ENCODE measurements at places on chromosomes 12 and 14.

GRCh38 chr14:38743966-38744584, 359.0 kb downstream of the SEC23A start:
- no peak for DNase-seq

GRCh38 chr12:66598079-66598478, 80.8 kb downstream of the GRIP1 start:
- no peak for DNase-seq

DNA sequence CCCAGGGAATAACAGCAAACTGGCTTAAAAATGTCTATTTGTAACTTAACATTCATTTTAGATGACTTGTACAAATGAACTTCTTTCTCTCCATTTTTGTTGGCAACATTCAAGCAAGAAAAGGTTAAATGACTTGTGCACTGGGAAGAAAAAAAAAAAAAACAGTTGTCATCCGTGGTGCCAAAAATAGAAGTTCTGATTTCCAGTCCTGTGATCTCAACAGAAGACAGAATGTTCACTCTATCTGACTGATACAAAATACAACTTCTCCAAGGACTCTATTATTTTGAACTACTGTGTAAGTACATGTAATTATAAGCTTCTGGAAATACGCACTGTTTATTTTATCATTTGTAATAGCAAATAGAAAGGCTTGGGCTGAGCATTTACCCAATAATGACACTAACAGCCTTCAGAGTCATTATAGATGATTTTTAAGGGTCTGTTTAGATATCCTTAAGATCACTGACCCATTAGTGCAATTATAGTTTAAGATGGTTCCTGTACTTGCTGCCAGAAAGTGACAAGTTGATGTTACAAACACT, 59.9 kb downstream of the LIN7A start:
- no peak for DNase-seq

GRCh38 chr14:96136371-96137005, 68.2 kb upstream of the BDKRB2 start:
- no peak for DNase-seq

DNA sequence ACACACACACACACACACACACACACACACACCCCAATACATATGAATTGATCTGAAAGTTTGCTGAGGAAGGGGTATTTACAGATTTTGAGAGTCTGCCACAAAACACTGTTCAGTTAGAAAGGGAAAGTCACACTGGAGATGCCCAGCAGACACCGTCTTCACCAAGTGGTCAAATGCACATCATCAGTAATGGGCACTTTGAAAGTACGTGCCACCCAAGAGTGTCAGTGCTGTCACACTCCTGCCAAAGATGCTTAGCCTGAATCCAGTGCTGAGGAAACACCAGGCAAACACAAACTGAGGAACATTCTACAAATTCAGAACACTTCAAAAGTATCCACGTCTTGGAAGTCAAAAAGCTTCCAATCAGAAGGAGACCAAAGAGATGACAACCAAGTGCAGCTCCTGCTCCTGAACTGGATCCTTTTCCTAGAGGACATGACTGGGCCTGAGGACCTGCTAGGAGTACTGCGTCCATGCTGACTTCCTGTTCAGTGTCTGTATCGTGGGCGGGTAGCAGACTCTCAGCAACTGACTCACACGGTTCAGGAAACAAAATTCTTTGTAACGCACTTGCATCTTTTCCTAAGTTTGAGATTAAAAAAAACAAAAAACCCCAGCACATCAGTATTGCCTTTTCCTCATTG, 18.6 kb downstream of the PSMC1 start:
- no peak for DNase-seq

- DNase-seq: no peak
Observed at GRCh38 chr12:132618683-132619043, at the start of gene P2RX2. TSS of gene P2RX2 (plus strand) at chr12:132618776. CDS start at chr12:132618817, 41 bp downstream.

DNA sequence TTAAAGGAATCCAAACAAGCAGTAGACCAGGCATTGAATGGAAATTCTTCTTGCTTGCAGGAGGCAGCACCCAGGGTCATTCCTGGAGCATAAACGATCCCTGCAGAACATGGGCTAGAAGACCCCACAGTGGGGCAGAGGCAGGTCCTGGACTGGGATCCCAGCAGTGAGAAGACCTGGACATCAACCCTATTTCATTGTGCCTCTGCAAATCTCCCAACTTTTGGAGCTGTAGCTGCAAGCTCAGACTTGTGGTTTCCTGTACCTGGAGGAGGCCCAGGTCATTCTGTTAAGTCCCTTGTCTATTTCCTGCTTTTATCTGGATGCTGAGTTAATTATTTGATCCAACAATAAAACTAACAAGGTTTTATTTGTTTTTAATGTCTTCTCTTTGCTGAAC, 61.7 kb downstream of the CALM1 start:
- no peak for DNase-seq

DNA sequence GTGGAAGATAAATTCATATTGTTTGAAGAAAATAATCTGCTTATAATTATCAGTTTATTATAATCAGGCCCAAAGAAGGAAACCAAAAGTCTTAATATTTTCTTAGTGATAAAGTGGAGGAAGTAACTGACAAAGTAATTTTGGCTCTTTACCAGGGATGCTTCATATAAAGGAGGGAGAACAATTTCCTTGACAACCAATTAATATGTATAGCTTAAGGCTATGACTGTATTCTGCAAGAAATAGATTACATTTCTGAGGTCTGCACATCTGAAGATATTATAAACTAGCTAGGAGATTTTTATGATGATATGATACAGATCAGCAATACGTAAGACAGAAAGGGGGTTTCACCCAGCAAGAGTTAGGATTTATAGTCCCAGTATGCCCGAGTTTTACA, 90.8 kb downstream of the BICD1 start:
- DNase-seq: no peak

- no peak for DNase-seq
Observed at GRCh38 chr14:20195911-20196310, 5.2 kb downstream of the OR11G2 start.

GRCh38 chr14:93064411-93065271, 51.1 kb downstream of the ITPK1 start:
- DNase-seq: no peak

GRCh38 chr14:47715330-47715729, 39.9 kb upstream of the MDGA2 start:
- no peak for DNase-seq

- no peak for DNase-seq
Observed at GRCh38 chr12:119802472-119802871, 74.6 kb downstream of the CIT start.

DNA sequence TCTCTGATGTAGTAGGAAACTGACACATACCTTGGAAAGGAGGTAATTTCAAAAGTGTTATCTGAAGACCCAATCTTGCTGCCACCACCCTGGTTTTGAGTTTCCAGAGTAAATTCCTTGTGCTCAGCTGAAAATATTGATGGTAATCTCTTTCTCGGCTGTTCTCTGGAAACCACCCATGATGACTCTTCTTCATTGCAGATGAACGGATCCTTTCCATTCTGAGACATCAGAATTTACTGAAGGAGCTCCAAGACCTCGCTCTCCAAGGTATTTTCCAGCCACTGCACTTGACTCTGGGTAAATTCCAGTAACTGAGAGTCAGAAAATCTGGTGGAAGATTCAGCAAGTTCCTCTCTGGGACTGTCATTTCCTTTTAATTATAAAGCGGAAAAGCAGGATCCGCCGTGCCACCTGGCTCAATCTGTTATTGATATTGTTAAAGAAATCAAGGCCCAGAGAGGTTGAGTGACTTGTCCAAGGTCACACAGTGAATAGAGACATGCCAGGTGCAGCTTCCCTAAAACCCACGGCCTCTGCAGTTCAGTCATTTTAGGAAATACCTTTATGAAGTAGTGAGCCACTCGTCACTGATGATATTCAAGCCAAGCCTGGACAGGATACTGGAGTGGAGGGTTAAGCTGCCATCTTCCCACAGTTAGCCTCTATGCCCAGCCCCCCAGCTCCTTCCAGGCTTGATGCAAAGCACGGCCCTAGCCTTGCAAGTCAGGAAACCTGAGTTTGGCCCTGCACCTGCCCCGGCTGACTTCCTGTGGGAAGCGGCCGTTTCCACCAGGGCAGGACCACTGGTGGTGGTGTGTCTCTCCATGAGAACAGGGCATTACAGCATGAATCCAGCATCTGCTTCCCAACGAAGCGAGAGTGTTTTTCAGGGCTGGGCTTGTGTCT, 4.7 kb downstream of the CHGA start:
- no peak for DNase-seq

- DNase-seq: no peak
Observed at GRCh38 chr12:121861636-121862254, 3.1 kb upstream of the HPD start.

GRCh38 chr14:88424573-88424972, 39.1 kb downstream of the SPATA7 start:
- DNase-seq: no peak

- no peak for DNase-seq
Observed at GRCh38 chr12:62933602-62934238, 1.2 kb downstream of the PPM1H start.

DNA sequence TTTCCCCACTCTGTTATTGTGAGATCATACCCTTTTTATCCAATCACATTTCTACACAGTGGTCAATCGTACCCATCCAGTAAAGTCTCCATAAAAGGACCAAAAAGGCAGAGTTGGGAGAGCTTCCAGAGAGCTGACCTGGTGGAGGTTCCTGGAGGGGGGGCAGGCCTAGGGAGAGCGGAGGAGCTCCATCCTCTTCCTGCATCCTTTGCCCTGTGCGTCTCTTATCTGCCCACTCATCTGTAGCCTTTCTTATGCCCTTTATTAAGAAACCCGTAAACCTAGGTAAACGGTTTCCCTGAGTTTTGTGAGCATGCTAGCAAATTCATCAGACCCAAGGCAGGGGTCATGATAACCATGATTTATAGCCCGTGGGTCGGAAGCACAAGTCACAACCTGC, 26.2 kb downstream of the EVL start:
- no peak for DNase-seq

DNA sequence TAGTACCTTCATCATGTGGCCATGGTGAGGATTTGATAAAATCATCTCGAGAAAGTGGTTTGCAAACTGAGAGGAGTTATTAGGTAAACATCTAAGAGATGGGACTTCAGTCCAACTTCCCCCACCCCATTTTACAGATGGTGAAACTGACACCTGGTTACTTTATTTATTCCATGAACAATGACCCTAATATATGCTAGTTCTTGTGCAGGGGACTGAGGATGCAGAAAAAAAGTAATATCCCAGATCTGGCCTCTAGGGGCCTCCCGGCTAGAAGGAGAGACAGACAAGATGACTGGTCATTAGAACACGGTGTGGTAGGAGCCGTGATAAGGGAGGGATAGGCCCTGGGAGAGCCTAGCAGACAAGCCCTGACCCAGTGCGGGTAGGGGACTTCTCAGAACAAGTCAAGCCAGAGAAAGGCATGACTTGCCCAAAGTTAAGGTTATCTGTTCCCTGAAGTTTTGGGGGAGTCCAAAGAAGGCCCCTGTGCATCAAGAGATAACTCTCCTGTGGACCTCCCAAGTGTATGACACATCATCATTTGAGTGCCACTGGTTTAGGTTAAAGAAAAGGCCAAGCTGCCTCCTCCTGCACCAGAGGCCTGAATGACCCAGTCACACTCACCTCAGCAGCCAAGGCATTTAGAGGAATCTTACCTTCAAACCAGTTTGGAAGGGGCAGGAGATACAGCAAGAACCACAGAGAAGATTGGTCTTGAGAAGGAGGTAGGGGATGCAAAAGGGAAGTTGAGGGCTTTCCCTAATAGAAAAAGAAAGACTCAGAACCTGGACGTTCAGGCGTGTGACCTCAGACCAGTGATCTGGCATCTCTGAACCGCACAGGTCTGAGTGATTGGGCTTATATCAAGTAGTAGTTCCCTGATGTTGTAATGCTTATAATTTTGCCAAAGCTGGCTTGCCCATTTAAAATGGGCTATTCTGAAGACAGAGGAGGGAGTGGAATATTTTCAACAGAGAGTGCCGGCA, 1.6 kb downstream of the CMKLR1 start:
- DNase-seq: no peak

DNA sequence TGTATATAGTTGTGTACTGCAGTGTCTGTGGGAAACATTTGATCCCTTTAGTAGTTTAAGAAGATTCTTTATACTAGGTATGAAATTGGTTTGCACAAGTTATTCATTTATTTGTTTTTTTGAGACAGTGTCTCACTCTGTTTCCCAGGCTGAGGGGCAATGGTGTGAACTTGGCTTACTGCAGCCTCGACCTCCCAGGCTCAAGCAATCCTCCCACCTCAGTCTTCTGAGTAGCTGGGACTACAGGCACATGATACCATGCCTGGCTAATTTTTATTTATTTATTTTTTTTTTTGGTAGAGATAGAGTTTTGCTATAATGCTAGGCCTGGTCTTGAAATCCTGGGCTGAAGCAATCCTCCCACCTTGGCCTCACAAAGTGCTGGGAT, 209.4 kb downstream of the RASSF9 start:
- DNase-seq: no peak

DNA sequence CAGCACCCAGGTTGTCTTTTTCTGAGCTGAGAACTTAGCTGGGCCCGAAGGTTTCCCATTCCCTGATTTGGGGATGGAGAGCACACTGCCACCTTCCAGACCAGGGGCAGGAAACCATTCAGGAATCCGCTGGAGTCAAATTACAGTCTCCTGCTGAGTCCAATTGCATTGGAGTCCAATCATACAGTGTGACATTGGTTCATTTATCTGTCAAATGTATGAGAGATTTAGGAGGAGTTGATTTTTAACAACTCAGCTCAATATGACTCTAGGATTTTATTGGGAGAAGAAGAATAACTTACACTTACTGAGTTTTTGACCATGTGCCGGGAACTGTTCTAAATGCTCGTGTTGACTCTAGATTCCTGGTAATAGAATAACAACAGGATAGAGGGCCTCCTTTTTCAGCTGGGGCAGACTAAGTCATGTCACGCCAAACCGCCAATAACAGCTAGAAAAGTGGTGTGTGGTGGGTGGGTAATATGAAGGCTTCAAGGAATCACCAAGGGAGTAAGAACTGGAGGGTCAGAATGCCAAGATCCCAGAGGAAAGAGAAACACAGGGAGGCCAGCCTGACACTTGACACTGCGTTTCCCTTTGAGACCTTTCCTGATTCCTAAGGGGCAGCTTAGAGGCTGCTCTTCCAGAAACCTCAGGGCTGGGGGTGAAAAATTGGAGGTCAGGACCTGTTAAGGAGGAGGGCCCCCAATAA, 11.5 kb downstream of the SYNDIG1L start:
- DNase-seq: no peak

GRCh38 chr12:110354172-110354780, 49.2 kb downstream of the ANAPC7 start:
- DNase-seq: no peak

DNA sequence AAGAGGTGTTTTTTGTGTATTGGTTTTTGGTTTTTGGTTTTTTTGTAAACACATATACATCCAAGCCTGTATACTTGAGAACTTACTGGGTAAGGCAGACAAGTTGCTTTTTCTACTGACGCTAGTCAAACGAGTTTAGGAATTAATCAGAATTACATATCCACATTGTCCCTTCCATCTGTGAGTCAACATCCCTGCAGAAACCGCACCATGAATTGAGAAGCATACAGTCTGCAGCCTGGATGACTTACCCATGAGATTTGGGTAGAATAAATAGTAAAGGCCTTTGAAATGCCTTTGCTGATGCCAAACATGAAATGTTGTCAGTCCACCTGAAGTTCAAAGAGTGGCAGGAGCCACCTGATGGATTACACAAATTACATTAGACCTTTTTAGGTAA, 21.4 kb upstream of the C12orf42 start:
- no peak for DNase-seq
